A549 treated with DMSO at 1 μM for 4 hours (cell line): ENCODE measurements at places on chromosomes 2 and 18. TPM values are rescaled to one million over a fixed set of nuclear protein-coding genes. Genes with fewer than 3 reads are reported as not detected.

UGT1A5 gene
- 0.04 TPM in 1 of 5 replicates, not detected in the others for total RNA-seq

MARCHF4 gene
- 58.8 to 70.6 TPM (median 63.7 TPM) in 5 replicates for total RNA-seq

TMEM163 gene
- 0.08 to 0.15 TPM (median 0.12 TPM) in 4 of 5 replicates, not detected in the other for total RNA-seq

PASK gene
- 6.4 to 9.9 TPM (median 8.7 TPM) in 5 replicates for total RNA-seq

CRYBA2 gene
- 0.18 TPM in 1 of 5 replicates, not detected in the others for total RNA-seq

ELMOD3 gene
- 7.1 to 13.7 TPM (median 12.6 TPM) in 5 replicates for total RNA-seq

FTCDNL1 gene
- 2.2 to 3.0 TPM (median 2.6 TPM) in 5 replicates for total RNA-seq

RAB17 gene
- total RNA-seq = 0.05 to 0.10 TPM (median 0.10 TPM) in 3 of 5 replicates, not detected in the others

RRM2 gene
- total RNA-seq = 168 to 246 TPM (median 244 TPM) in 5 replicates

SKA1 gene
- total RNA-seq = 12.2 to 15.2 TPM (median 15.0 TPM) in 5 replicates

SCN3A gene
- 0.01 to 0.07 TPM in 2 of 5 replicates, not detected in the others for total RNA-seq

KCNS3 gene
- total RNA-seq = 1.1 to 1.4 TPM (median 1.2 TPM) in 5 replicates

MAPK4 gene
- 0.02 to 0.17 TPM (median 0.07 TPM) in 5 replicates for total RNA-seq

KCNG2 gene
- total RNA-seq = not detected in 5 replicates

SOX11 gene
- not detected in 5 replicates for total RNA-seq

SLC23A3 gene
- 0.57 to 1.4 TPM (median 0.70 TPM) in 5 replicates for total RNA-seq

GDF7 gene
- 0.02 to 0.05 TPM (median 0.05 TPM) in 5 replicates for total RNA-seq

KATNAL2 gene
- 0.75 to 2.6 TPM (median 1.8 TPM) in 5 replicates for total RNA-seq

CYP26B1 gene
- 12.2 to 15.5 TPM (median 14.9 TPM) in 5 replicates for total RNA-seq

ARID5A gene
- 8.4 to 11.8 TPM (median 10.0 TPM) in 5 replicates for total RNA-seq

C1QL2 gene
- 0.14 to 0.21 TPM (median 0.14 TPM) in 4 of 5 replicates, not detected in the other for total RNA-seq

ESPNL gene
- total RNA-seq = 0.06 to 0.46 TPM (median 0.18 TPM) in 5 replicates
